ENCODE measurements at places on chromosomes 11 and 22.
A peak's percentile ranks its signal among the peaks of the same experiment; 100 is the strongest.

GRCh38 chr22:45776313-45776585 lies 104.6 kb downstream of the ATXN10 start:
- no peak for DNase-seq

DNA sequence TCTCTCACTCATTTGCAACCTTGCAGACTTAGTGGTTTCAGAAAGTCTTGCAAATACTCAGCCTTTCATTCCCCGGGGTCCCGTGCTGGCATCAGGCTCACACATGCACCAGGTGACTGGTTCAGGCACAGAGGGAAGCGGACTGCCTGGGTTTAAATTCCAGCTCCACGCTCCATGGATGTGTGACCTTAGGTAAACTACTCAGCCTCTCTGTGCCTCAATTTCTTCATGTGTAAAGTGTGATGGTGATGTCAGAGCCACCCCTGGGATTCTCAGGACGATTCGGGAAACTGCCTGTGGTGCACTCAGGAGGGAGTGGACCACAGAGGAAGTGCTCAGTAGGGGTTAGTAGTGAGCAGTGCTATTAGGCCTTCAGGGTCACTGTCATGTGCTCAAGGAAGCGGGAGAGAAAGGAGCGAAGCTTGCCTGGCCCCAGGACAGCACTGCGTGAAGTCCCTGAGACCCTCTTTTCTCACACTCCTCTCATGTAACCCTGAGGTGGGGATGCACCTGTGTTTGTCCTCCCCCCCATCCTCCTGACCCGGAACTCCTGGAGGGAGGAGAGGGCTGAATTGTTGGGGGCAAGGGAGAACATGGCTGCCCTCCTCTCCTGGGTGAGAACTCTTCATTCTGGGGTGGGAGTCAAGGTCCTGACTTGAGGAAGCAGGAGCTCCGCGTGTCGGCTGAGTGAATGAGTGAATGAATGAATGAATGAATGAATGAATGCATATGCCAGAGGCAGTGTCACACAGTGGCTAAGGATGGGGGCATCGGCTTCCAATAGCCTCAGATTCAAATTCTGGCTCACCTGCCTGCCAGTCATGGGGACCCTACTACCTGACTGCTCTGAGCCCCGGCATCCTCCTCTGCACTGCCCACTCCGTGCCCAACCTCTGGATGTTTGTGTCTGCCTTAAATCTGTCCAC lies 14.4 kb upstream of the UPK3A start:
- no peak for DNase-seq

DNA sequence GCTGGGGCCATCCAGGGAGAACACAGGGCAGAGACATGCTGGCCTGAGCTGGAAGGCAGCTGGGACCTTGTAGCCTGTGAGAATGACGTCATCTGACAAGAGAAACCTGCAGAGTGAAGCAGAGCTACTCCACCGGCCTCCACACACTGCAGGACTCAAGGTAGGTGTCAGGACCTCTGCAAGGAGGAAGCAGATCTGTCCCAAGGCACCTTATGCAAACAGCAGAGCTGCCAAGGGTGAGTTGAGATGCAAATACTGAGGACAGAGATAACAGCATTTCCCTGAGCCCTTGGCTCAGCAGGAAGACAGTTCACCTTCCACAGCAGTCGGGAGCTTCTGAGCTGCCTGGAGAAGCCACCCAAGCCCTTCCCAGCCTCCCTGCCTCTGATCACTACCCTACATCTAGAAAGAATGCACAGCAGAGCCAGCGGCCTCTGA lies 51.9 kb upstream of the IGSF9B start:
- DNase-seq: no peak

DNA sequence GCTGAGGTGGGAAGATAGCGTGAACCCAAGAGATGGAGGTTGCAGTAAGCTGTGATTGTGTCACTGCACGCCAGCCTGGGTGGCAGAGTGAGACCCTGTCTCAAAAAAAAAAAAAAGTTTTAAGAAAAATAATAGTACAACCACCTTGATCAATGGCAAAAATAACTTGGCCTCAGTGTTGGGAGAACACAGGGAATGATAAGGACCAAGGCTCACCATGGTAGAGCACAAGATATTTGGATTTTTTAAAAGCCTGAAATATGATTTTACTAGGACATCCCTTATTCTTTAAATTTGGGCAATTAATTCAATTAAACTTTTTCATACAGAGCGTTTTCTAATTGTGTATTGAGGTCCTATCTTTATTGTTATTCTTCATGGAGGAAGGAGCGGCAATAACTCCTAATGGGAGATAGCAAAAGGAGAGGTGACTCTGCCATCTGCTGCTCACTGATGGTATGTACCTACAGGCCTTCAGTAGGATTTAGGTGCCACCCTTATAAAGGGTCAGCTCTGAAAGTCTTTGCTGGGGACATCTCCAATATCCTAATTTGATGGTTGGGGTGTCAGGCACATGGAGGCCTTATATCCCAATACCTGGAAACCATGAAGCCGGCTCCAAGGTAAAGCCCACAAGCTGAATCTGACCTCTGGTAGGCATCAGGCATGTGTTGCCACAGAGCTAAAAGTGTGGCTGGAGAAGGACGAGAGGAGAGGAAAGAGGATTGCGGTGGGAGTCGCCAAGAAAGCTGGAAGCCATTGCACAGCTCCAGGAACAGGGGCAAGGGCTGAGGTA lies 21.9 kb upstream of the POLD3 start:
- no peak for DNase-seq

GRCh38 chr11:128857341-128857740 lies 9.8 kb downstream of the KCNJ1 start:
- DNase-seq: no peak

DNA sequence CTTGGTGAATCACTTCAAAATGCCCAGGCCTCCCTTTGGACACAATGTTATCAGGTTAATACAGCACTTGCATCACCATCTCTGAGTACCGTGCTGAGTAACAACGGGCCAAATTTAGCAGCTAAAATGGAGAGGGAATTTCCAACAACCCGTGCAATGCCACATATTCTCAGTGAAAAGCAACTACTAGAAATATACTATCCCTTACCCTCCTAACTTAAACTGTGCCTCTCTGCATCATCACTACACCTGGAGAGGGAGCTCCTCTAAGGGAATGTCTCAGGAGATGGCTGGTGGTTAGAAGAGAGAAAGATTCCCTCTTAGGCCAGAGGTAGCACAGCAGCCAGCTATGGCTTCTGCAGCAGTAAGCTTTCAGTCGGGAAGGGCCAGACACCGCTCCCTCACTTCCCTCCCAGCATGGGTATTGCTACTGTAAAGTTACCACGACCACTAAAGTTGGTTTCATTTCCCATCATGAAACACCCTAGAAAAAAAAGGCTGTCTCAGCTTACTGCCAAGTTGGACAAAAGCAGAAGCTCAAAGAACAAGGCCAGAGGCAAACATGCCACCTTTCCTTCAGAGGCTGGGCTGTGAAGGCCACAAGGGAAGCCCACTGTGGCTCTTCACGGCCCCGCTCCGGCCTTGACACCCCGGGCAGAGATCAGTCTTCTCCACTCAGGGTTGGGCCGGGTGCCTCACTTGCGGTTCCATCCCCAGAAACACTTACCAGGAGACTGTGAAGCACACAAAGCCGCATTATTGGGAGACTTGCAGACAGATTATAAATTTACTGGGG lies 3.9 kb downstream of the MAML2 start:
- no peak for DNase-seq

GRCh38 chr11:34549271-34549670 lies 35.7 kb upstream of the ELF5 start:
- DNase-seq: no peak

DNA sequence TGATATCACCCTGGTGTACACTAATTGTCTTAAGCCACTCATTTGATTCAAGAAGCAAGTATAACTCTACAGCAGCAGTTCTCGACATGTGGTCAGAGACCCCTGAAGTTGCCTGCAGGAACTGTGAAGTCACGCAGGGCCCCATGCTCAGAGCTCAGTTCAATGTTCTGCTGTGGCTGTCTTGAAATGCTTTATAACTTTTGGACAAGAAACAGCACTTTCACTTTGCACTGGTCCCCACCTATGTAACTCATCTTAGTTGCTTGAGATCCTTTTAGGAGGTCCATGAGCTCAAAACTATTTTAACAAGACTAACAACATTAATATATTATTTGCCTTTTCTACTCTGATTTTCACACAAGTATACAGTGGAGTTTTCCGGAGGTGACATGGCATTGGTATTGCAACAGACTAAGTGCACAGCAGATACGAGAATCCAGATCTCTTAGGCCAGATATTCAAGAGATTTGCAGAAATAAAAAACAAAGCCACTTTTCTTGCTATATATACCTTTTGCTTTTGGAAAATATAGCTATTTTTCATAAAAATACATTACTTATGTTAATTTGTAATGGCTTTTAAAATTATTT lies 64.8 kb downstream of the PRR5L start:
- DNase-seq: no peak

DNA sequence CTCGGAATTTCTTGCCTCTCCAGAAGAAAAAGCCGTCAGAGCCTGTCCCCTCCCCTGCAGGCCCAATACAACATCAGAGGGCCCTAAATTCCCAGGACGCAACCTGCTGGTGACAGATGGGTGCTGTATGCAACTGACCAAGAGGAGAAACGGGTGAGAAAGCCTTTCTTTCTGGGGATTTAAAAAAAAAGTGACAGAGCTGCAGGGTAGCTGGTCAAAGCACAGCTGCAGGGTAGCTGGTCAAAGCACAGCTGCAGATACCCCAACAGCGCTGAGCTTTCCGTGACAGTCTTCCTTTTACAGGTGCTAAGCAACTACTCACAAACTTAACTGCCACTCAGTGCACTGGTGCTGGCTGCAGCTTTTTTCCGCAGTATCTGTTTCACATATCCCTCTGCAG lies 17.8 kb downstream of the AP1B1 start:
- DNase-seq: no peak

- no peak for DNase-seq
These were observed 3.2 kb upstream of the PRR5 start for GRCh38 chr22:44698531-44699421.

- DNase-seq: no peak
These were observed 251.6 kb downstream of the TBC1D22A start for GRCh38 chr22:47013861-47014635.

DNA sequence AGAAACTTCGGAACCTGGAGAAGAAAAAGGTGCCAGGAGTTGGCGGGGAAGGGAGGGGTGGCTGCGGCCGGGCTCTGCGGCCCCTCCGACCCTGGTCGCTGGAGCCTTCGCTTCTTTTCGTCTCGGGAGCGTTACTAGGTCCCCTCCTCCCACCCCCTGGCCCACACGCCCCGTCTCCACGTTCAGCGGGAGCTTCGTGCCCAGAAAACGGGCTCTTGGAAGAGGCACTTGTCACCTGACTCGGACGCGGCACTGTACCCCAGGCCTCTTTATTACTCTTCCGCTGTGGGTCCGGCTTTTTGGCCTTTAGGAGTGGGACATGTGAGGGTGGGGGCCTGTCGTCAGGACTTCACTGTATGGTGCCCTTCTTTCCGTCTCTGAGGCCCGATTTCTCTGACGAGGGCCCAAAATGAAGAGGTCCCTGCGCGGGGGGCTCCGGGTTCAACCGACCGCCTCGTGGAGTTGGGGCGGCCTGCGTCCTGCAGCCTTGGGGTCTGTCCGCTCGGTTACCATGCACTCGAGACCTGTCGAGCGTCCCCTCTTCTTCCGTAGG lies 1.2 kb downstream of the CAPRIN1 start:
- peak; percentile 35 for DNase-seq

DNA sequence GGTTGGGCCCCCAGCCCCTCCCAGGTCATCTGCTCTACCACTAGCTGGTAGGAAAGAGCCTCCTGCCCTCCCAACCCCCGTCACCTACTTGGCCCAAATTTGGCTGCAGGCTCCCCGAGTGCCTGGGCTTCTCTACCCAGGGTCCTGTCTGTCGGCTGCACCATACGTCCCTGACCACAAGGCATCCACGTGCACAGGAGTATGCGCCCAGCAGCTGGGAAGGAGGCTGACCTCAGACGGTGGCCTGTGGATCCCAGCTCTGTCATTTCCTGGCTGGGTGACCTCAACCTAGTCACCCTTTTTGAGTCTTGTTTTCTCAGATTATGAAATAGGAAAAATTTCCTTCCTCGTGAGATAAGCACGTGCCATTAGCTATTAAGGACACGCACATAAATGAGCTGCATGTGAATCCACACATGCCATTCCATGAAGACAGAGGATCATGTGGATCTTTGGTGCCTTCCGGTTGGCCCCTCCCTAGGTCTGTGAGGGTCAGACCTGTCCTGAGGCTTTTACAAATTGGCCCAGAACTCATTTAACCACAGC lies 13.7 kb downstream of the CYB561A3 start:
- no peak for DNase-seq

DNA sequence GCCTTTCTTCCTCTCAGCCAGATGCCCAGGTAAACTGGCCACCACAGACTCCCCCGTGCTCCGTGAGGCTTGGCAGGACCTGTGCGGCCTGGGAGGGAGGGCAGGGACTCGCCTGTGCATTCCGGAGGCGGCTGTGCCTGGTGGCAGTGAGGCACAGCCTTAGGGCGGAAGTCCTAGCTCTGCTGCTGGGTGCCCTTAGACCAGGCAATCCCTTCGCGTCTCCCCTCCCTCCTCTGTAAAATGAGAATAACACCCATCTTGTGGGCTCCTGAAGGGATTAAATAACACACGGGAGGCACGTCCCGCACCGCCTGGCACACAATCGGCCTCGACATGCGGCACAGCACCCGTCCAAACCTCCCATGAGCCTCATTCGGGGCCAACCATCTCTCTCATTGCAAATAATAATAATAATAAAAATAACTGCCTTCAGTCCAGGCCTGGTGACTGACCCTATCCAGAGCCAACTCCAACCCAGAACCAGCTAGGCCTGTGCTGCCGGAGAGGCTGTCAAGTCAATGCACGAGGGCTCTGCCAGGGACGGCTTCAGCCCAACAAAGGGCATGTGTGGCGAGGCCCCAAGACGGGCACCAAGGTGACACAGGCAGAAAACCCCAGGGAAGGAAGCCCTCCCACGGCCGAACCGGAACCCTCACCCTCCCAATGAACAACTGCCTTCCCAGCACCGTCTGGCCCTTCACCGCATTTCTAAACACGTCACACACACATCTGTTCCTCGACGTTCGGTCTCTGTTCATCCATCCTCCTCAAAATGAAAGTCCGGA lies 8.2 kb downstream of the LTO1 start:
- DNase-seq: no peak

DNA sequence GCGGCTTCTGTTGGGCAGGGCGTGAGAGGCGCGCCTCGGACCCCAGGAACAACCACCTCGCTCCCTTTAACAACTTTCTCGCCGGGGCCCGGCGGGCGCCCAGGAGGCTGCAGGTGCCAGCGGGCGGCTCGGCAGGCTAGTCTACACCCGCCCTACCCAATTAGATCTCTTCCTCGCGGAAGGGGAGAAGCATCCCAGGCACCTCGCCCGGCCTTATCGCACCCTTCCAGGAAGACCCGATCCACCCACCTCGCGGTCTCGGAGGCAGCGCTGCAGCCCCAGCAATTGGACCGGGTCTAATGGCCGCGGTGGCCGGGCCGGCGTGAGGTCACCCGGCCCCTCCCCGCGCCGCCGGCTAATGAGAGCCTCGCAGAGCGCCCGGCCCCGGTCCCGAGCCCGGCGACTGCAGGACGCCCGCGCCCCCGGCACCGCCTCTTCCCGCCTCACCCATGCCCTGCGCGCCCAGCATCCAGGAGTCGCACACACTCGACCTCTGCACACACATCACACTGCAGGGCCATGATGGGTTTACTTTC lies at the start of gene PLAAT3:
TSS of gene PLAAT3 (minus strand) at position 298 of the 536 bp plus-strand sequence. CDS start 419 bp downstream, outside the sequence.
- DNase-seq: no peak

GRCh38 chr11:31702966-31703365 lies 108.2 kb downstream of the PAX6 start:
- DNase-seq: no peak

GRCh38 chr22:37636186-37636948 lies 3.1 kb upstream of the SH3BP1 start:
- DNase-seq: no peak
